ENCODE measurements at places on chromosomes 11 and 22.

GRCh38 chr11:64571410-64572091 lies 19.5 kb upstream of the SLC22A12 start:
- no peak for DNase-seq

DNA sequence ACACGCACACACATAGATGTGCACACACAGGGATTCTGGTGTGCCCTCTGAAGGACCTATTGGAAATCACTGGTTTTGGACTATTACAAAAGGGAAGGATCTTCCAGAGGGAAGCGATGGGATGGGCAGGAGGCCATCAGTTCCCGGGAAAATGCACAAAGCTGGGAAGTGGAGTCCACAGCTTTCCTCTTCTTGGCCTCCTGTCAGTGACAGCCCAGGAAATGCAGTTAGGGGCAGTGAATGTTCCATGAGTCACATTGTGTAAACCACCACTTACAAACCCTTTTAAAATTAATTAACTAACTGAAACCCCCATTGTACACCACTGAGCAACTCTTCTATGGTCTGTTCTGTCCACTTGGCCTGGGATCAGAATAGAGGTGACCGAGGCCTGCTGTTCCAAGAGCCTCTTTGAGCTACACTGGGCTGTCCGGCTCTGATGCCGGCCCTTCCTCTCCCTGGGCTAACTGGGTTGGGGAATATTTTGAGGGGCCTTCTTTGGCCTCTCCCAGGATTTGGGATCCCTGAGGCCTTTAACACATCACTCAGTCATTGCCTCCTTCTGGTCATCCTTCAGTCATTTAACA lies 137.7 kb downstream of the FEZ1 start:
- no peak for DNase-seq

GRCh38 chr11:124482362-124483147 lies 37.1 kb upstream of the OR8B8 start:
- DNase-seq = no peak

- no peak for DNase-seq
Measured at GRCh38 chr22:47902646-47903180, 1140.3 kb downstream of the TBC1D22A start.

DNA sequence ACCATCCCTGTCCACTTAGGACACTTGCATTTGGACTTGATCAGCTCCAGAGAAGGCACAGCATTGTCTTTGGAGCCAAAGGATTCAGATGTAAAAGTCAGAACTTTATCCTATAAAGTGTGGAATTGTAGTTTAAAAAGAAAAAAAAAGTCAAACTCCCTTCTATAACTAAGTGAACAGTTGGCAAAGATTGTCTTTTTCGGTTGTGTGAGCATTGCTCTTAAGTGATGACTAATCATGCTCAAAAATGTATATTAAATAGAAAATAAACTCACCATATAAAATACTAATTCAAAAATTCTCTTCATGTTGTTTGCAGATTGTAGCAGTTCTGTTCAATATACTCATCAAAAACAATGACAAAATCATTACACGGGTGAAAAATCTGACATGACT lies 93.8 kb downstream of the ETS1 start:
- DNase-seq = no peak

DNA sequence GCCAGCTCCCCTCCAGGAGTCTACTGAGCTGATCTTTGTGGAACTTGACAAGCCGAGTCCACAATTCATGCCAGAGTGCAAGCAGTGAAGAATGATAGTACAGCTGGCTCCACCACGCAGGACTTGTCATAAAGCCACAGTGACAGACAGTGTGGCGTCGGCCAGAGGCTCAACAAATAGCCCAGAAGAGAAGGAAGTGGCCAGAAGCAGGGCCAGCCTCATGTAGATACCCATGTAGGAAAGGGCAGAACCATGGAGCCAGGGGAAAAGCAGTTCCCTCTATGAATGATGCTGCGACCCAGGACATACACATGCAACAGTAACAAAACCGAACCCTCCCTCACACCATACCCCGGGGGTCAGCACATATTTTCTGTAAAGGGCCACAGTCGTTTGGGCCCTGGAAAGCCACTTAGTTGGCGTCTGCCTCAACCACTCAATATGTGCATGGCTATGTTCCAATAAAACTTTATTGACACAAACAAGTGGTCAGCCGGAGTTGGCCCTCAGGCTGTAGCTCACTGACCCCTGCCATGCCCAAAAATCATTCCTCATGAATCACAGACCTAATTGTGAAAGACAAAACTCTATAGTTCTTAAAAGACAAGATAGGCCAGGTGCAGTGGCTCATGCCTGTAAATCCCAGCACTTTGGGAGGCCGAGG lies 161.4 kb downstream of the BRD1 start:
- DNase-seq = no peak

DNA sequence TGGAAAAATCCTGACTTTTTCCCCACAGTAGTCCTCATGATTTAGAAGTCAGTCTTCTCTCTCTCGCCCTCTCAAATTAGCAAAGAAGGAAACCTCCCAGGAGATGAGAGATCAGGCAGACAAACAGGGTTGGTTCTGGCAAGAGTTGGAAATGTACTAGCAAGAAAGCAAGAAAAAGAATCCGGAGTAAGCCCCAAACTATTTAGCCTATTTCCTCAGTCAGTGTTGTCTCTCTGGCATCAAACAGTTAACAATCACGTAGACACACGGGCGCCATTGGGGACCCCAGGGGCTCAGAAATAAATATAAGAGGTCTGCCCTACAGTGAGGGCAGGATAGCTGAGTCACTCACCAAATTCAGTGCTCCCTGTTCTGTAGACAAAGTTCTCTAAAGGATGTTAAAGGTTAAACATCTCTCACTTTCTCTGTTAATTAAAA lies 4.7 kb downstream of the C11orf52 start:
- DNase-seq = no peak

DNA sequence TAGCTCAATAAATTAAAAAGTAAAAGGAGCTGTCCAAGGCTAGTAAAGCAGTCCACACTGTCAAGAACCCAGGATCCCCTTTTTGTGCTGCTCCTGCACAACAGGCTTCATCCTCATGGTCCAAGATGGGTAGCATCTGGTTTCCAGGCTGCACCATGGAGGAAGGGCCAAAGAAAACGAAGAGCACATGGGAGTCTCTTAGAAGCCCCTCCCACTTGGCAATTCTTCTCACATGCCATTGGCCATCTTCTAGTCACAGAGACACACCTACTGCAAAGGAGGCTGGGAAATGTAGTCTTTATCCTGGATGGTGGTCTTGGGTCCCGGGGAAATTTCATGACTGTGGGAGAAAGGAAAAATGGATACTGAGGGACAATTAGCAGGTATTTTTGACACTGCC lies 37.8 kb downstream of the PRR5L start:
- DNase-seq = no peak

DNA sequence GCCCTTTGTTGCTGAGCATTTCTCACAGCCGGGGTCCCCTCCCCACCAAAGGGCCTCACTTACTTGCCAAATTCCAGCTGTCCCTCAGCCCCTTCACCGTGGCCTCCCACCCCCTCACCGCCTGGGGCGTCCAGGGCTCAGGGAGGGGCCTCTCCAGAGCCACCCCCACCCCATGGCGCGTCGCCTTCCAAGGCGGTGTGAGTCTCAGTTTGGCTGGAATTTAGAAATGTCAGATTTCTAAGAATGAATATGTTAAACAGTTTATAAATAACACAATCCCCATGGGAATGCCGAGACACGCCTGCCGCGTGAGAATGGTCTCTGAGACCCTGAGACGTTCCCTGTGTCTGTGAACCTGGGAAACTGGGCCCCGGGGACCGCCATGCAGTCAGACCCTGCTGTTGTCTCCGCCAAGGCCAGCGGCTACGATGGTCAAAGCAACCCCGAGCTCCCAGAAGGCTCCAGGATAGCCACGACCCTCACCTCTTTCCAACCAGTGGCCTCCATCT lies 28.9 kb downstream of the CELSR1 start:
- no peak for DNase-seq

DNA sequence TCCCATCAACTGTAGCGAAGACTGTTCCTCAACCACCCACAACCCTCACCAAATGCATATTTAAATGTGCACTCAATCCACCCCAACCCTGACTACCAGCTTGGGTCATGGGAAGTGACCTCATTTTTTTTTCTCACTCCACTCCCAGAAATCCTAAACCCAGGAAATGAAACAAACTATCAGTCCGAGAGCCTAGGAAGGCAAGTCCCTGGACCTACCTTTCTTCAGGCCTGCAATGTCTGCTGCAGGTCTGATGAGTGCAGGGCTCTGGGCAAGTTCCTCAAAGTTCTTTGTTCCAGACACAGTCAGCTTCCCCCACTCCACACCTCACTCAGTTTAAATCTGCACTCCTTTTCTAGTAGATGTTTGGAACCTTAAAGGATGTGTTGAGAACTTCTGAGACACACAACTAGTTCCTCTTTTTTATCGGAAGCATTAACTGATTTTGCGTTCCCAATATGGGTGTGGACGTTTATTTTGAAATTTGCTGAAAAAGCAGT lies at the start of gene MS4A4E:
TSS of gene MS4A4E (minus strand) at position 398 of the 500 bp plus-strand sequence. CDS start 13,082 bp downstream, outside the sequence.
- DNase-seq = no peak

DNA sequence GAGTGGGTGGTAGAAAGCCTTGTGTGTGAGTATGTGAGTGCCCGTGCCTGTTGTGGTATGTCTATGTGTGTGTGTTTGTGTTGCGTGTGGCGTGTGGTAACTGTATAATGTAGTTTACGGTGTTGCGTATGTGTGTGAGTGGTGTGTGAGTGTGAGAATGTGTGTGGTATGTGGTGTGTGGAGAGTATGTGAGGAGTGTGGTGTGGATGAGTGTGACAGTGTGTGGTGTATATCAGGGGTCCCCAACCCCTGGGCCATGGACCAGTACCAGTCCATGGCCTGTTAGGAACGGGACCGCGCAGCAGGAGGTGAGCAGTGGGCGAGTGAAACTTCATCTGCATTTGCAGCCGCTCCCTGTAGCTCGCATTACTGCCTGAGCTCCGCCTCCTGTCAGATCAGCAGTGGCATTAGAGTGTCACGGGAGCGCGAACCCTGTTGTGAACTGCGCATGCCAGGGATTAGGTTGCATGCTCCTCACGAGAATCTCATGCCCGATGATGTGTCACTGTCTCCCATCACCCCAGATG lies 5.7 kb downstream of the UPK3A start:
- DNase-seq = no peak

GRCh38 chr11:118238929-118239328 lies 13.2 kb downstream of the MPZL3 start:
- DNase-seq = no peak

Data from activated CD4-positive, alpha-beta T cell treated with anti-CD3 and anti-CD28 coated beads, Interleukin-2, amount 50 U/mL, for 48 hours (primary cell).